Stimulated activated CD4-positive, alpha-beta T cell treated with anti-CD3 and anti-CD28 coated beads, Interleukin-12 subunit alpha, Interleukin-12 subunit beta, amount 100 ng/mL, for 4 hours (primary cell): ENCODE measurements at places on chromosomes 1 and 21.

DNA sequence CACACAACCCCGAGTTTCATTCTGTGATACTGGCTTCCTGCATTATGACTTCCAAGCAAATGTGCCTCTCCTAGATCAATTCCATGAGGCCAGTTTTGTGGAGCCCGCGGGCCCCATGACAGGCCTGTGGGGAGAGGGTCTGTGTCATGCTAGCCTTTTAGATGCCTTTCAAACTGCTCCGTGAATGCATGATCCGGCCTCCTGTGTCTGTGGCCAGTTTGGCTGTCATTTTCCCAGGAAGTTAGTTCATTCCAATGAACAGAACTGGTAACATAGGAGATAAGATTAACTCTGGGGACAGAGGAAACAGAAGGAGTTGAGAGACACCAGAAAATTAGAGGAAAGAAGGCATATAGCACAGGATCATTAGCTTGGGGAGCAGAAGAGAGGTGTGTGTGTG lies 3.2 kb downstream of the FNDC7 start:
- no peak for DNase-seq

DNA sequence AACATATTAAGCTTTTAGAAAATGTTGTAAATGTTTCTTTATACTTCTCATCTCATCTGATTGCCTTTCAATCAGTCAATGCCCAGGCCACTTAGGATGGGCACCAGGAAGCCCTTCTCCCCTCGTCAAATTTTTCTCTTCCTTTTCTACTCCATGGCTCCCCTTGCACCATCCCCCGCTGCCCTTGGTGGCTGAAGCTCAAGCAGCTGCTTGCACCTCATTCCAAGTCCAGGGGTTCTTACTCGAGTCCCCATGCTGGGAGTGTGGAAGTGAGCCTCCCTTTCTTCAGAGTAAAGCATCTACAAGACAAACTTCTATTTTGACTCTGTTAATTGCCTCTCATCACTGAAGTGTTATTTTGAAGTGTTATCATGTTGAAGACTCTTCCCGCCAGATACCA lies 39.7 kb upstream of the KRTAP11-1 start:
- no peak for DNase-seq

DNA sequence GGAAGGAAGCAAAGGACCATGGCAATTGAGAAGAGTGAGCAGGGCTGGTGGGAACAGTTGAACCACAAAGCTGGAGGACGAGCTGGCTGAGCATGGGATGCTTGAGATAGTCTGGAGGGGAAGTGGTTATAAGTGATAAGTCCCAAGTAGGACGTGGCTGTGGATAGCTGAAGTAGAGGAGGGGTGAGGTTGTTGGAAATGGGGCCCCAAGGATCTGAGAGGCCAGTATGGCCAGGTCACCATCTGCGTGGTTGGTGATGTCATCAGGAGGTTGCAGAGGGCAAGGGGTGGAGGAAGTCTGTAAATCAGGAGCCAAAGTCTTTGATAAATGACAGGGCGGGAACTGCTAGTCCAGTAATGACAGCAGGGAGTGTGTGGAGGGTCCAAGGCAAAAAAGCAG lies 11.0 kb upstream of the REN start:
- no peak for DNase-seq

DNA sequence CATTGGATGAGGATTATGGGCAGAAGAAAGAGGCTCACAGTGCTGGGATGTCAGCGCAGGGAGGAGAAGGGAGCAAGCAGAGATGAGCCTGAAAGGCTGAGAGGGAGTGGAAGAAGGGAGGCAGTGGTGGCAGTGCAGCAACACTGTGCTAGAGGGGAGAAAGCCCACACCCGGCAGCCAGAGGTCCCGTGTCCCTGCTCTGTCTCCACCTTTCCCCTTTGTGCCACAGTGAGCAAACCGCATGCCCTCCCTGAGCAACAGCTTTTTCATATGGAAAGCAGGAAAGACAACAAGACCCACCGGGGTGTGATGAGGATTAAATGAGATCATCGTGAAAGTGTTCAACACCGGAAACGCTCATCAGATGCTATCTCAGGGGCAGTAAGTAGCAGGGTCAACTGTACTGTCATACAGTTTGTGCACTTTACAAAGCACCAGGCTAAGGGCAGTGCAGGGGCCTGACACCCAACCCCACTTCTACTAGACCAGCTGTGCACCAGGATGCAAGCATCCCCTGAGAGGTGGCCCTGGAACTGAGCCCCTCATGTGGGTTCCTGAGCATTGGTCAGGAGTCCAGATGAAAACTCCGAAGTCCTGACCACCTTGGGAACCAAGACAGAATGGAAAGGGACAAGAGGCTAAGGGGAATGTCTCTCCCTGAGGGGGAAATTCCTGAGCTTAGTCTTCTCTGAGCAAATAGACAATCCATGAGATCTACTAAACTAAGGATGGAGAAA lies 9.1 kb downstream of the NHLH1 start:
- DNase-seq: no peak

GRCh38 chr1:67372136-67372535 lies 58.1 kb downstream of the SERBP1 start:
- DNase-seq: no peak

DNA sequence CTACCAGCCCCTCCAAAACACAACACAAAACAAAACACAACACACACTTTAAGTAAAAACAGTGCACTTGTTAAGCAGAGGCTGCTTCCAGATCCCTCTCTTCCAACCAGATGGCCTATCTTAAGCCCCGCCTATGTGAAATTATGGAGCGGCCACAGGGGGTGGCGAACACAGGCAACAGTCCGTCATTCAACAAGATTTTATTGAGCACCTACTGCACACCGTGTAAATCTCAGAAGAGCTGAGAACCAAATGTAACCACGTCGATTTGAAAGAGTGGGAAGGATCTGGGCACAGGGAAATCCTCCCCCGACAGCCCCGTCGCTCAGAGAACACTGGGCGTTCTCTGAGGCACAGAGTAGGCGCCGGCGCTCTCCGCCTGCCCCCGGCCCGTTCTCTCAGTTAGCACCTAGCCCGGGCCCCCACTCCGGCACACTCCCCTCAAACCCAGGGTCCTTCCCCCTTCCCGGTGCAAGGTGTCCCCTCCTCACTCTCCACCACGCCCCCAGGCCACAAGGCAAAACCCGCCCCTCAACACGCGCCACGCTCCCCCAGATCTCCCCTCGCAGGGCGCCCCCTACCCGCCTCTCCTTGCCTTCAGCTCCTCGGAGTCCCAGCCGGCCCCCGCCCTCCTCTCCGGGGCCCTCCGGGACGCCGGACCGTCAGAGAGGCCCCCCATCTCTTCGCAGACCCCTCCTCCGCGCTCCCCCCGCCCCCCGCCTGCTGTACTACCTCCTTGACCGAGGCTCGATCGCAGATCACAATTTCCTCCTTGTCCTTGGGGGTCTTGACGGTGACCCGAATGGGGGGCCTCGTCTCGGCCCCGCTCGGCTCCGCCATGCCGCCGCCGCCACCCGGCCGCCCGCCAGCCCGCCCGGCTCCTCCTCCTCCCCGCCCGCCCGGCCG lies 483 bp downstream of the UBQLN4 start:
- peak; percentile 69 for DNase-seq

DNA sequence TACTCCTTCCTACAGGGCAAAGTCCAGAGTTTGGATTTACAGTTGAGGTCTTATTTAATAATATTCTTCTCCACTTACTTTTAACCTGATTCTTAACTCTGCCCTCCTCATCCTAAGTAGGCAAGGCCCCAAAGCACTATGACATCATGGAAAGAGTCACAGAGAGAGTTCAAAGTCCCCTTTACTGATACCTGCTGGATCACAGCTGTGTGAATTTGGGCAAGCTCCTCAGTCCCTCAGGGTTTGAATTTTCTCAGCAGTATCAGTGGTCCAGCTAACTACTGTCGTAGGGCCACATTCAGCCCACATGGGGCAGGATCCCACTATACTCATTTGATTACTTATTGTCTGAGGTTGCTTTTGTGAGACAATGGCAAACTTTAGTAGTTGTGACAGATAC lies 16.0 kb downstream of the TYW3 start:
- DNase-seq: no peak

DNA sequence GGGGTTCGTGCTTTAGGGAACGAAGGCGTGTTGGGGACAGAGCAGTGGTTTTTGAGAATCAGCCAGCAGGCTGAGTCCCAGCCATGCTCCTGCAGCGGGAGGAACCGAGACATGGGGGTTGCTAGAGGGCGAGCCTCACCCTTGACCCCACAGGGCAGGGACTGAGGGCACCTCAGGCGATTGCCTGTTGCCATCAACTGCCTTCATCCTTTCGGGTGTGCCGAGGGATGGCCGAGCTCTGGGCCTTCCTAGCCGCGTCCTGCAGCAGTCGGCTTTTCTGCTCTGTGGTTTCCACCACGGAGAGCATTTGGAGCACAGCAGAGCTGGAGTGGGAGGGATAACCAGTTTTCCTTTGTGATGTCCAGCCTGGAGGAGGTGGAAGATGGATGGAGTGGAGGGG lies 13.3 kb downstream of the SPSB1 start:
- no peak for DNase-seq

DNA sequence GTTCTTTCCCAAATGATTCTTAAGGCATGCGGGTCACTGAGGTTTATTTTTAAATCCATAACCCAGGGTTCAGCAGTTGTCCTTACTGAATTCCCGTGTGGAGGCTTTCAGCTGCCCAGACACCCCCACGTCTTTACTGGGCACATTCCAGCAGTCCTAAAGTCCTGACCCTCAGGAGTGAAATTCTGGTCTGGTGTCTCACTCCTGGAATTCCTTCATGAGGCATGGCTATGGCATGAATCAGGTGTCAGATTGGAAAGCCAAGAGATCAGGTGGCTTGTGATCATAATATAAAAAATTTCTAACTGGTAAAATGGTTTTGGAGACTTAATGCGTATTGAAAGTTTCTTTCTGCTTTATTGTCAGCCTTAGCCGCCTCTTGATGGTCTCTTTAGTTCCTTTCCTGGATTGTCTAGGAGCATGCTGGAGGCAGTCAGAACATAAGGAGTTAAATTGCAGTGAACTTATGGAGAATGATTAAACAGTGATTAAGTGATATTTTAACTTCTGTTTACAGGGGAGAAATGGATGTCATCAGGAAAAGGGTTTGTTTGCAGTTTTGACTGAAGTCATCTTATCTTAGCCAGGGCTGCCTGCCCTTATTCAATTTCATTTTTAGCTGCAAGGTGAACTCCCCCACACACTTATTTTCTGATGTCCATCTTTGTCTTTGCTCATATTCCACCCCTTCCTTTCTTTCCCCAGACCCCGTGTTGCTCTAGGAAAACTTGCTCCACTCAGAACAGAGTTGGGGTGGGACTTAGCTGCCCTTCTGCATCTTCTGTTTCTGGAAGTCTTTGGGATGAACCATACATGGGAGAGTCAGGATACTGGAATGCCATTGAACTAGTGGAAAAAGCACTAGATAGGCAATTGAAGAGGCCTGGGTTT lies 25.7 kb upstream of the MACF1 start:
- DNase-seq: no peak

- no peak for DNase-seq
These were observed 10.7 kb downstream of the EPHA2 start for GRCh38 chr1:16145030-16145661.

DNA sequence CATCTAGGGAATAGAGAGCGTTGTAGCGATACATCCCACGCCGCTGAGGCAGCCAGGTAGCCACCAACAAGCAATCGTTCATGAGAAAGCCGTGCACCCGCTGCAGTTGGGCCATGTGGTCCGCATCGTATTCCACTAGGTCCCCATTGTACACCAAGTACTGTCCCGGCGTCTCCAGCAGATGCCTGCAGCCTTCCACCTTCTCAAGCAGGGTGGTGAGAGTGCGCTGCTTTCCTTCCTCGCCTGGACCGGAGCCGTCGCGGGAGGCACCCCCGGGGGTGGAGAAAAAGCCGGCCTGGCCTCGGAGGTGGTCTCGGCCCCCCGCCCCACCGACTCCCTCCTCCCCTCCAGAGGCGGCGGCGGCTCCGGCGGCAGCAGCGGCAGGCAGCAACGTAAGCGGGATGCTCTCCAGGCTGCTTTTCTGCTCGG lies 595 bp downstream of the EXOC8 start:
- DNase-seq: no peak

DNA sequence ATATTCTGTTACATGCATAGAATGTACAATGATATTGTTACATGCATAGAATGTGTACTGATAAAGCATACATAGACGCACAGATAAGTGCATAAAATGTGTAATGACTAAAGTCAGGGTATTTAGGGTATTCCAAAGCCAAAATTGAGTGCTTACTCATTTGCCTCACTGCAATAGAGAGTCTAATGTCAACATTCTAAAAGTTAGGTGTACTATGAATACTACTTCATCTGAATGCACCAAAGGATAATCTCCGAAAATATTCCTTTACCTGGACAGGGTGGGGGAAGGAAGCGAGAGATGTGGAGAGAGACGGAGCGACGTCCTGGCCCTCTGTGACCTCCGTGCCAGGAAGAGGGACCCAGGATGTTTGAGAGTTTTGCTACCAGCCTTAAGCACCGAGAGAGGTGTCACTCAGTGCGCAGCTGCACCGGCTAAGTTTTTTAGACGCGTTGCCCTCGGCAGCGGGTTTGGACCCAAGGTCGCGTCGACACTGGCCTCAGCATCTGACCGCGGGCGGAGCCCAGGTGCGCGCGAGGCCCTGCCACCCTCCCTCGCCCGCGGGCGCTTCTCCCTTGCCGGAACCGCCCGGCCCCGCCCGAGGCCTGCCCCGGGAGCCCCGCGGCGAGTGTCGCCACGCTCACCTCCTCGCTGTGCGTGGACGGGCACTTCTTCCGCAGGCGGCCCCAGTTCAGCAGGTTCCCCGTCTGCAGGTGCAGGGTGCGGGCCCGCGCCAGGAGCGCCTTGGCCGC lies 660 bp downstream of the GCLM start:
- DNase-seq: peak; percentile 40

- DNase-seq: no peak
These were observed 143.2 kb downstream of the HHIPL2 start for GRCh38 chr1:222404710-222405109.

- DNase-seq: no peak
These were observed 34.8 kb downstream of the KPNA6 start for GRCh38 chr1:32142446-32143301.

- DNase-seq: no peak
These were observed 20.5 kb downstream of the KIAA0319L start for GRCh38 chr1:35536556-35537162.

DNA sequence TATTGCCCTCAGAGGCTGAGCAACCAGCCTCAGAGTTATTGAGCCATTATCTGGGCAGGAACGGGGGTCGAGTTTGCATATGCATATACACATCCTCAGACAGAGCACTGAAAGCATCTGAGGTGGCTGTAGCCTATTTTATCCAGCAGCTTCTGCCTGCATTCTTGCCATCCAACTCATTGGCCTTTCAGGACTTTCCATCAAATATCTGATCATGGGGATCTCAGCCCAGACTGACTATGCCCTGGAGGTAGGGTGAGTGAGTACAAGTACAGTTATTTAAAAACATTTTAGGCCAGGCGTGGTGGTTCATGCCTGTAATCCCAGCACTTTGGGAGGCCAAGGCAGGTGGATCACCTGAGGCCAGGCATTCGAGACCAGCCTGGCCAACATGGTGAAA lies 1.8 kb upstream of the MTF1 start:
- no peak for DNase-seq
